ENCODE measurements at places on chromosomes 11 and 22.

- no peak for DNase-seq
Observed at GRCh38 chr11:70590356-70590991, 192.1 kb downstream of the CTTN start.

- DNase-seq = no peak
Observed at GRCh38 chr11:120467627-120468026, 43.9 kb upstream of the GRIK4 start.

DNA sequence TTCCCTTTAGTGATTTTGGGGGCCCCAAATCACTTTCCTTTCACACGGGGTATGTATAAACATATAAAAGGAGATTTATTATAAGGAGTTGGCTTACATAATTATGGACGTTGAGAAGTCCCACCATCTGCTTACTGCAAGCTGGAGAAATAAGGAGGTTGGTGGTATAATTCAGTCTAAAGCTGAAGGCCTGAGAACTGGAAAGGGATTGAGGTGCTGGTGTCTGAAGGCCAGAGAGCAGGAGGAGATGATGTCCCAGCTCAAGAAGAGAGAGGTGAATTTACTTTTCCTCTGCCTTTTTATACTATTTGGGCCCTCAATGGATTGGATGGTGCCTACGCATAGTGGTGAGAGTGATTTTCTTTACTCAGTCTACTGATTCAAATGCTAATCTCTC, 1.3 kb upstream of the ZNF202 start:
- DNase-seq = no peak

GRCh38 chr11:125916683-125917347, 12.5 kb downstream of the DDX25 start:
- DNase-seq = no peak

GRCh38 chr22:18021431-18021830, 2.9 kb downstream of the MICAL3 start:
- DNase-seq = no peak

GRCh38 chr11:67060111-67060522, 3.5 kb downstream of the RHOD start:
- no peak for DNase-seq

DNA sequence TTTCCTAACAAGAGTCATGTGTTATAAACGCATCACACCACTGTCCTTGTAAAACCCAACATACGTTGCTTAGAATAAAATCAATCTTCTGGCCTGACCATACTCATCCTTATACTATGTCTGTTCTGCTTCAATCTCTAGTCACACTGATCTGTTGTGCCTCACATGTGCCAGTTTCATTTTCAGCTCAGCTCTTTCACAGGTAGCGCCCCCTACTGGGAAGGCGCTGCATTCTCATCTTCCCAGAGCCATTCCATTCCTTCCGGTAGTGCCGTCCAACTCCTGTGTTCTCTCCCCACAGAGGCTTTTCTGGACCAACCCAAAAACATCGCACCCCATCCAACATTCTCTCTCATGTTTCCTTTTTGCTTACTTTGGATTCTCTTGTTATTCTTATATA, 22.2 kb downstream of the CASP5 start:
- DNase-seq = peak; percentile 3

DNA sequence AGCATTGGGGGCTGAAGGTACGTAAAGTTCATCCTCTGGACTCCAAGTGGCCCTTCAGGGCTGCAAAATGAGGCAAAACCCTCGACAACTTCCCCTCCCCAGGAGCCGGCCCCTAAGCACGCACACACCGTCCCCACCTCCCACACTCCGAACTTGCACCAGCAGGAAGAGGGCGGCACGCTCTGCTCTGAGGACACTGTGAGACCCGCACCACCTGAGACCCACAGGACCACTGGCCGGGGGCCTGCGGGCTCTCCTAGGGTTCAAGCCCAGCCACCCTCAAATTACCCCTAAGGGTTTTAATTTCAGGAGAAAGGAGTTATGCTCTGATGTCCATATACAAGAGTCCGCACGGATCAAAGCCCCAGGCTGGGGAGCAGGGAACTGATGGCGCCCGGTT, 49.7 kb upstream of the BID start:
- DNase-seq = no peak

GRCh38 chr11:117876059-117876340, 458 bp downstream of the FXYD6 start:
- no peak for DNase-seq

DNA sequence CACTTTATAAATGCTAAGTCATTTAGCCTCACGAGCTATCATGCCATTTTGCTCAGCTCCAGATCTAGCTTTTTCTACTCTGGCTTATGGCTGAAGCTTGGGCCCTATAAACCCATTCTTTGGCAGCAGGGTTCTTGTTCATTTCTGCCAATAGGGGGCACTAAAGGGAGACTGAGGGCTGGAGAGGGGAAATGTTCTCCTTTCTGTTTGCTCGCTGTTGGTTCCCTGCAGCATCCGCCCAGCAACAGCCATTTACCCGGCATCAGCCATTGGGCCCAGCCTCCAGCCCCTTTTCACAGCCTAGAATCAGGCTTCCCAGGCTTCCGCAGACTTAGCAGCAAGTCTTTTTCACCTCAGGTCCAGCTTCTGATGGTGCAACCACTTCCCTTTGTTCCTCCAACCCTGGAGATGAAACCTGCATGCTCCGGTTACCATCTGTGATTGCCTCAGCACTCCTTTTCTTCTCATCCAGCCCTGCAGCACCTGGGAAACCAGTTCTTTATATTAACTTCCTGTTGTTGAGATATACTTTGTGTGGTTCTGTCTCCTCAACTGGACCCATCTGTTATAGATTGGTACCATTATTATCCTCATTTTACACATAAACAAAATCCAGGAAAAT, 4.2 kb upstream of the ME3 start:
- no peak for DNase-seq

DNA sequence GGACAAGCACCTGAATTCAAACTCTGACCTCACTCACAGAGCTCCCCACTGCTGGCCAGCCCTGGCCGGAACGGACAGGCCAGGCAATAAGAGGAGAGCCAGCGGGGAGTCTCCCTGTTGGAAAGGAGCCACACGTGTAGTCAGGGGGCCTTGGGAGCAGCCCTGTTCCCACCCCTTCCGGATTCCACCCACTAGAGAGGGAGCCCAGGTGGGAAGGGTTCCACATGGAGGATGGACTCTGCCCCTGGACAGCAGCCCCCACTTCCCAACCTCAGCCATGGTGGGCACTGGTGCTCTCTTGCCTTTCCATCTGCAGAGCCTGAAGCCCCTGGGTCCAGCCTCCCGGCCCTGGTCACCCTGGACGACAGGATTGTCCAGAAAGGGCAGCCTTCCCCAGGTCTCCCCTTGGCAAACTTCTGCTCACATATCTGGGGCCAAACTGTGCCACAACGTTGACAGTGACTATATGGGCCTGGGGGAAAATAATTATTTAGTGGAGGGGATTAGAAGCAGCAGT, 7.5 kb upstream of the APOBEC3A start:
- DNase-seq = no peak

DNA sequence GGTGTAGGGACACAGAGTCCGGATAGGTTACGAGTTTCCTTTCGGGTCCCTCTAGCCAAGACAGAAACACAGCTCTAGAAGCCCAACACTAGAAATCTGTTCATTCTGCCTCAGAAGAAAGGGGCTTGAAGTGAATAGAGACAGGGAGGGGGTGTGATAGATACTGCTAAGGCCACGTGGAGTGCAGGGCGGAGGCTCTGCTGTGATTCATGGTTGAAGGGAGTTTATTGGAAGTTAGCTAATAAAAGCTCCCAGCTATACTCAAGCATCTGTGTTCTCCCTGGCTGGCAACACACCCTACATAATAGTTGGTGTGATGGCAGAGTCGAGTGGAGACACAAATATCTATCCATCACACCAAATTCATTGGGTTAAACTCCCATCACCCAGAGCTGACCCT, 337.4 kb downstream of the CADM1 start:
- DNase-seq = no peak

GRCh38 chr11:106021181-106021966, 666 bp downstream of the MSANTD4 start:
- DNase-seq = no peak

DNA sequence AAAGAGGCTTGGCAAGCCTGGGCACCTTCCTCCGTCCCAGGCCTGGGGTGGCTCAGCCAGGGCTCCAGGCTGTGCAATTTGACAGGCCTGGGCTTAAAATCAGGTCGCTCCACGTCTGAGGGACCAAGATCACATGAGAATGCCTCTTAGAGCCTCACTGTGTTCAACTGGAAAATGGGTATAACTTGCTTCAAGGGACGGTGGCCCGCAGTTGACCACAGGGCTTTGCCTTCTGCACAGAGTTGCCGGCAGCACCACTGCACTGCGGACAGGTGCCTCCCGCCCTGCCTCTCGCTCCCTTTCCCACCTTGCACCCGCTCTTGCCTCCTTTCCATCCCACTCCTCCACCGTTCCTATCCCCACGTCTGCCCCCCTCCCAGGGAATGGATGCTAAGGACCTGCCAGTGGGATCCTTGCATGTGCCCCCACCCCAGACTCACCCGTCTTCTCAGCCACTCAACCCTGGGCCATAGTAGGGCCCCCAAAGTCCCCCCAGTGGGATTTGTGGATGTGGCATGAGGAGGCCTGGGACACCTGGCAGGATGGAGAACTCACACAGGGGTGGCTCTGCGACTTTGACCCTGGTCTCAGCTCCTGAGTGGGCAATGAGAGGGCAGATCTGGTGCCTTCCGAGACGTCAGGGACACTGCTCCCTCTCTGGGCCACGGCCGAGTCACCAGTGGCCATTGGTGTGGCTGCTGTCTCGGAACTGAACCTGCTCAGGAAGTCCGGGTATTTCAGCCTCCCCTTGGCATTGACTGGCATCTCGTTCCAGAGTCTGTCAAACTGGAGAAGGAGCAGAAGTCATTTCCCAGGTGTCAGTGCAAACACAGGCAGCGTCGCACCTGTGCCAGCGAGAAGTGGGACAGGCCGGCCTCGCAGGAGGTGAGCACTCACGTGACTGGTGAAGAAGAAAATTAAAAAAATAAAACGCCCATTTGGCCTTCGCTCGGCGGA, 128.0 kb downstream of the MPPED1 start:
- no peak for DNase-seq

- DNase-seq = no peak
Observed at GRCh38 chr11:34891611-34892010, 24.6 kb downstream of the APIP start.

DNA sequence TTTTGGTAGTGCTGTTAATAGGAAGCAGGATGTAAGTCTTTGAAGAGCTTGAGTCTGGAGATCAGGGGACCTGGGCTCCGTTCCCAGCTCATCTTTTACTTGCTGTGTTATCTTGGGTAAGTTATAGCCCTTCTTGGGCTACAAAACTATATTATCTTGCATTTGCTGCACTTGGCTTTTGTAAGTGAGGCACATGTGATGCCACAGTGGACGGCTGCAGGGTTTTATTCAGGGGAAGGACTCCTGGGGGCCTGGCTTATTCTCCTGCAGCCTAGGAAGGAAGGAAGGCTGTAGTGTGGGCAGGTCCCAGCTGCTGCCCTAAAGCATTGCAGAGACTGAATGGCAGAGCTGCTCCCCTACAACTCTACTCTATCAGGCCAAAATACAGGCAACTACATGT, 6.4 kb downstream of the CD82 start:
- DNase-seq = no peak

GRCh38 chr22:22478470-22478869, 30.1 kb downstream of the ZNF280B start:
- no peak for DNase-seq

DNA sequence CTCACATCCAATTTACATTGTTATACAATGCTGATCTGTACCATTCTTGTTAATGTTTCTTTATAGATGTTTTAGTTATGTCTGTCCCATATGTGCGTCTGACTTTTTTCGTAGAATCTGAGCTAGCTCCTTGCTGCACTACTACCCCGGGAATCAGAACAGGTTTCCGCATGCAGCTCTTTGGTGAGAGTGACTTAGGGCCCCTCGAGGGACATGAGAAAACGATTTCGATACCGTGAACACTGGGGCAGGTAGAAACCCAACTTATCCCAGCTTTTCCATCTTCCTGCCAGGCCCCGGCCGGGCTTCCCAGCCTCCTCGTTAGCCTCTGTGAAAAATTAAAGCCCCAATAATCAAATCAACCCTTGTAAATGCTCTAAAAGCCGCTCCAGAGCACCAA, 23.4 kb upstream of the PKNOX2 start:
- no peak for DNase-seq

GRCh38 chr22:27460591-27461347, 340.8 kb downstream of the MN1 start:
- no peak for DNase-seq

- no peak for DNase-seq
Observed at GRCh38 chr11:109739379-109739778, 317.4 kb downstream of the C11orf87 start.

GRCh38 chr22:39223091-39223710, 21.6 kb downstream of the PDGFB start:
- no peak for DNase-seq

DNA sequence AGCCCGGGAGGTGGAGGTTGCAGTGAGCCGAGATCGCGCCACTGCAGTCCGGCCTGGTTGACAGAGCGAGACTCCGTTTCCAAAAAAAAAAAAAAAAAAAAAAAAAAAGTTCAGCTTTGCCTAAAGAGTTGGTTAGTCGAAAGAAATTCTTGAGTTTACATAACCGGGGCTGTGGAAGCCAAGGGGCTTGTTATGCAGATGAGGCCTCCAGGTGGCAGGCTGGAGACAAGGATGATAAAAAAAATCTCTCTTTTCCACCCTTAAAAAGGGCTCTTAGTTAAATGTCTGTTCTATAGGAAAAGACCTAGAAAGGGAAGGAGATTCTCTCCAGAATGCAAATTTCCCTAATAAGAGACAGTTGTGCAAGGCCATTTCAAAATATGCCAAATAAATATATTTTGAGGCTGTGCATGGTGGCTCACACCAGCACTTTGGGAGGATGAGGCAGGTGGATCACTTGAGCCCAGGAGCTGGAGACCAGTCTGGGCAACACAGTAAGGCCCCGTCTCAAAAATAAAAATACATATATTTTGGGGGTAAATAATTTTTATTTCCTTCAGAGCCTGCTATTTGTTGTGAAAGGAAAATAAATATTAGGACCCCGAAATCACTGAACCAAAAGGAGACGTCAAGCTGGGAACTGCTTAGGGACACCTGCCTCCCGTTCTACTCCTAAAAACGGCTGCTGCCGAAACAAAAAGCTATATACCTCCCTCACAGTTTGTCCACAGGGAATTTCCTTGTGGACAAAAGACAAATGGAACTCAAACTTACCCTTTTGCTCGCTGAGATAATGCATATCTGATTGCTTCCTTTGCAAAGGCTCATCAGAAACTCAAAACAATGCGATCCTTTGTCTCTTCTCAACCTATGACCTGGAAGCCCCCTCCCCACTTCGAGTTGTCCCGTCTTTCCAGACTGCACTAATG, 2.4 kb upstream of the IFITM2 start:
- DNase-seq = no peak

- no peak for DNase-seq
Observed at GRCh38 chr22:44289414-44290171, 23.2 kb downstream of the SHISAL1 start.

DNA sequence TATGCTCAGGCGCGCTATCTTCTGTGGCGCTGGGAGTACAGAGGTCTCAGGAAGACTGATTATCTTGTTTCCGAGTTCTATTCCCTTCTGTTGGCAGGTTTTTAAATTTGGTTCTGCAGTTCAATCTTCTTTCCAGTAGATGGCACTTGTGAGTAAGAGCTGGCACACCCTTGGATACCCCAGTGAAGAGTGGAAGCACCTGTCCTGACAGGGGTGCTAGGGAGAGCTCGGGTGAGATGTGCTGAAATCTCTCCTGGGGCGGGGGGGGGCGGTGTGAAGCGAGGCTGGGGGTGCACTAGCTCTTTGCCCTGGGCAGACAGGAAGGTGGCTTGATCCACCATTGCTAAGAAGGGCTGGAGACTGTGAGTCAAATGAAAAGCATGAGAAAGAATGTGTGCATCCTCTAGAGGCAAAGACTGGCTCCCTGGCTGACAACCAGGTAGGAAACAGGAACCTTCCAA, 679.9 kb upstream of the CCDC179 start:
- no peak for DNase-seq

GRCh38 chr22:22180738-22181285, 63.8 kb upstream of the VPREB1 start:
- no peak for DNase-seq

Measured in activated CD8-positive, alpha-beta memory T cell treated with anti-CD3 and anti-CD28 coated beads for 1 hour (primary cell).